Smooth muscle cell of trachea (primary cell): ENCODE measurements at places on chromosomes 5 and 9. TPM values are rescaled to one million over a fixed set of nuclear protein-coding genes. Genes with fewer than 3 reads are reported as not detected.

The MAMDC4 gene
- 1.3 and 5.5 TPM in 2 replicates for total RNA-seq

The PCDHGA7 gene
- 5.4 and 8.4 TPM in 2 replicates for total RNA-seq

The IL4 gene
- total RNA-seq: not detected in 2 replicates

The PCDHB4 gene
- 0.15 and 0.17 TPM in 2 replicates for total RNA-seq

The TTF1 gene
- 6.8 and 13.8 TPM in 2 replicates for total RNA-seq

The RGS7BP gene
- not detected in 2 replicates for total RNA-seq

The TCF7 gene
- 5.1 and 7.1 TPM in 2 replicates for total RNA-seq

The HNRNPA0 gene
- total RNA-seq: 8.4 and 9.9 TPM in 2 replicates

The FOXD1 gene
- total RNA-seq: 7.6 and 11.7 TPM in 2 replicates

The ERCC8 gene
- total RNA-seq: 18.9 and 30.7 TPM in 2 replicates

The SLC34A3 gene
- under 0.01 TPM in 1 of 2 replicates, not detected in the other for total RNA-seq

The HMGCR gene
- total RNA-seq: 46.3 and 107 TPM in 2 replicates

The ENTR1 gene
- total RNA-seq: 25.6 and 37.7 TPM in 2 replicates

The ANXA2R gene
- total RNA-seq: 1.7 and 3.9 TPM in 2 replicates

The SPAAR gene
- under 0.01 TPM in 1 of 2 replicates, not detected in the other for total RNA-seq

The OTP gene
- not detected in 2 replicates for total RNA-seq

The PTGER4 gene
- 10.3 and 23.3 TPM in 2 replicates for total RNA-seq

The RNF145 gene
- total RNA-seq: 51.6 and 55.1 TPM in 2 replicates

The FRMPD1 gene
- not detected in 2 replicates for total RNA-seq

The PTGDS gene
- total RNA-seq: 2.8 and 36.7 TPM in 2 replicates

The IFNA13 gene
- not detected in 2 replicates for total RNA-seq
